ENCODE measurements at places on chromosomes 6 and 20. TPM values are rescaled to one million over a fixed set of nuclear protein-coding genes. Genes with fewer than 3 reads are reported as not detected.
A peak's percentile ranks its signal among the peaks of the same experiment; 100 is the strongest.

DNA sequence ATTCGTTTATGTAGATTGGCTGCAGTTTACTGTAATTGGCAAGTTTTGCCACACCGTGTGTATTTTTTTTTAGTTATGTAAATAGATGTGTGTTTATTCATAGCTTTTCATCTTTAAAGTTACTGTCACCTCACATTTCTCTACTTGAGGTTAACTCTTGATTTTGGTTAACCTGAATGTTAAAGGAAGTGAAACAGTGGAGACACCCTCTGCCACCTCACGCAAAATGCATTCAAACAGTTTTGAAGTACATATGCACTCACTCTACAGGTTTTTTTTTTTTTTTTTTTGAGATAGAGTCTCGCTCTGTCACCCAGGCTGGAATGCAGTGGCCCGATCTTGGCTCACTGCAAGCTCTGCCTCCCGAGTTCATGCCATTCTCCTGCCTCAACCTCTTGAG, 17.7 kb downstream of the OR2A4 start:
- DNase-seq = no peak
- no peaks in the 10 kb centered on the region for H3K4me1 ChIP-seq
- no peak overlapping the region for H3K4me3 ChIP-seq
- no peak overlapping the region for H3K27ac ChIP-seq
- H3K36me3 ChIP-seq = no peaks in the 10 kb centered on the region

The C6orf141 gene
- total RNA-seq = 0.77 TPM

- DNase-seq = peak; percentile 87
- no peaks in the 10 kb centered on the region for H3K36me3 ChIP-seq
- H3K27me3 ChIP-seq = no peaks in the 10 kb centered on the region
- peak within 1 kb of the TSS; percentile 94 for H3K27ac ChIP-seq
- peaks cover 10% of the 10 kb centered on the region for H3K4me1 ChIP-seq
These were observed at the start of the genes QRSL1 and RTN4IP1 for GRCh38 chr6:106629103-106629858. Gene QRSL1, plus strand, starts transcription at chr6:106629578. Its CDS starts 104 bp downstream, at chr6:106629682. Gene RTN4IP1, minus strand, starts transcription at chr6:106629498. Its CDS starts 477 bp downstream, at chr6:106629021.

GRCh38 chr20:37360391-37361115, 14.6 kb downstream of the SRC start:
- H3K4me3 ChIP-seq = no peak overlapping the region
- no peak overlapping the region for H3K27ac ChIP-seq
- DNase-seq = no peak
- peaks cover 9% of the 10 kb centered on the region for H3K4me1 ChIP-seq

- no peak overlapping the region for H3K4me3 ChIP-seq
- no peak overlapping the region for H3K27ac ChIP-seq
- DNase-seq = no peak
- H3K27me3 ChIP-seq = no peaks in the 10 kb centered on the region
- no peaks in the 10 kb centered on the region for H3K4me1 ChIP-seq
These were observed 20.5 kb upstream of the MYLIP start for GRCh38 chr6:16108419-16108818.

The EYS gene
- total RNA-seq = not detected

DNA sequence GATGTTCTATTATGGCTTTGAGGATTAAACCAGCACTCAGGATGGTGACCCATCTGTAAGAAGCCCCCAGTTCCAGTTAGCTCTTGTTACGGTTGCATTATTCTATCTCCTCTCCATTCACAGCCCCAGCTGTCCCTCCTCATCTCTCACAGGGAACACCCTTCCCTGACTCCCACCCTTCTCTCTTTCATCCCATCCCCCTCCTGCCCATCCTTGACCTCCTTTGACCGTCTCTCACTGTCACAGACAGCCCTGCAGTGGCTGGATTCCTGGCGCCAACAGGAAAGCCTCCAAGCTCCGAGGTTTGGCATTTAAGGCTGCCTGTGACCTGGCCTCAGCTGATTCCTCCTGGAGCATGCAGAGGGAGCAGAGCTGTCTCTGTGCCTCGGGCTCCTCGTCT, 4.2 kb upstream of the BPIFB4 start:
- peaks cover 5% of the 10 kb centered on the region for H3K4me1 ChIP-seq
- no peak for DNase-seq
- no peak overlapping the region for H3K27ac ChIP-seq
- H3K27me3 ChIP-seq = peaks cover 4% of the 10 kb centered on the region
